Left ventricle myocardium superior (tissue), 1 donor: ENCODE measurements at places on chromosomes 3 and 15.

- DNase-seq, result no peak
Measured at GRCh38 chr3:194900854-194901522, 215.3 kb downstream of the FAM43A start.

- no peak for DNase-seq
Measured at GRCh38 chr3:122178711-122179110, 4.8 kb upstream of the CASR start.

GRCh38 chr3:133750259-133750656 is 4.1 kb downstream of the TF start:
- DNase-seq, result peak; percentile 43

- DNase-seq, result no peak
Measured at GRCh38 chr15:37135225-37135624, 34.9 kb upstream of the MEIS2 start.

- DNase-seq, result no peak
Measured at GRCh38 chr15:70576696-70577095, 186.7 kb downstream of the UACA start.
